ENCODE measurements at places on chromosomes 13 and 19. TPM values are rescaled to one million over a fixed set of nuclear protein-coding genes. Genes with fewer than 3 reads are reported as not detected.

- no peak for DNase-seq
These were observed 25.3 kb upstream of the FBN3 start for GRCh38 chr19:8174706-8175105.

GRCh38 chr13:107203146-107203847 lies 635.4 kb upstream of the ARGLU1 start:
- no peak for DNase-seq

GRCh38 chr13:97231118-97231828 lies 9.1 kb downstream of the MBNL2 start:
- no peak for DNase-seq

- DNase-seq: no peak
These were observed 541.8 kb upstream of the KLF12 start for GRCh38 chr13:74675972-74676371.

The DNMT1 gene
- 384 TPM for total RNA-seq

The SCEL gene
- total RNA-seq: not detected

The ABCA7 gene
- total RNA-seq: 145 TPM

The LDLR gene
- 83.8 TPM for total RNA-seq

The CALR3 gene
- total RNA-seq: not detected
